Muscle of leg (tissue), 16 donors: ENCODE measurements at places on chromosomes 2 and 18. TPM values are rescaled to one million over a fixed set of nuclear protein-coding genes. Genes with fewer than 3 reads are reported as not detected.

Gene POTEI
- not detected for total RNA-seq

Gene GLI2
- 6.2 TPM for total RNA-seq

Gene TWIST2
- total RNA-seq: 13.6 TPM

Gene ITPRIPL1
- 4.4 TPM for total RNA-seq

Gene PRADC1
- 41.0 TPM for total RNA-seq

Gene E2F6
- total RNA-seq: 15.0 TPM

Gene LIMS4
- total RNA-seq: 3.8 TPM

Gene APCDD1
- 6.3 TPM for total RNA-seq

Gene DTNB
- total RNA-seq: 3.7 TPM

Gene ASXL3
- 8.2 TPM for total RNA-seq

Gene POLE4
- 56.9 TPM for total RNA-seq

Gene FAM136A
- 39.7 TPM for total RNA-seq

Gene FAM110C
- 0.71 TPM for total RNA-seq

DNA sequence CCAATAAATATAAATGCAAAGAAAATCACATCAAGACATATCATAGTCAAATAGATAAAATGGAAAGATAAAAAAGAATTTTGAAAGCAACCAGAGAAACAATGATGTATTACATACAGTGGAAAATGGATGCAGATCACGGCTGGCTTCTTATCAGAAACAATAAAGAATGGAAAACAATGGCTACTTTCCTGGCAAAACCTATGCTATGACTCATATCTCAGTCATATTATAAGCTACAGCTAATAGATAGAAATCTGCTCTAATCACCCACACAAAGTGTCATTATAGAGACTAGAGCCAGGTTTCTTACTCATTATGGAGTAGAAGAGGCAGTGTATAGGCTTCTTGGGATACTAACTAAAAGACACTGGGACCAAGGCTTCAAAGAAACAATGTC lies 93.5 kb upstream of the TACR1 start:
- peak; percentile 45 for DNase-seq
- H3K27me3 ChIP-seq: no peaks in the 10 kb centered on the region
- H3K4me1 ChIP-seq: no peaks in the 10 kb centered on the region
- H3K36me3 ChIP-seq: no peaks in the 10 kb centered on the region
- H3K27ac ChIP-seq: no peak overlapping the region
- no peak overlapping the region for H3K4me3 ChIP-seq

DNA sequence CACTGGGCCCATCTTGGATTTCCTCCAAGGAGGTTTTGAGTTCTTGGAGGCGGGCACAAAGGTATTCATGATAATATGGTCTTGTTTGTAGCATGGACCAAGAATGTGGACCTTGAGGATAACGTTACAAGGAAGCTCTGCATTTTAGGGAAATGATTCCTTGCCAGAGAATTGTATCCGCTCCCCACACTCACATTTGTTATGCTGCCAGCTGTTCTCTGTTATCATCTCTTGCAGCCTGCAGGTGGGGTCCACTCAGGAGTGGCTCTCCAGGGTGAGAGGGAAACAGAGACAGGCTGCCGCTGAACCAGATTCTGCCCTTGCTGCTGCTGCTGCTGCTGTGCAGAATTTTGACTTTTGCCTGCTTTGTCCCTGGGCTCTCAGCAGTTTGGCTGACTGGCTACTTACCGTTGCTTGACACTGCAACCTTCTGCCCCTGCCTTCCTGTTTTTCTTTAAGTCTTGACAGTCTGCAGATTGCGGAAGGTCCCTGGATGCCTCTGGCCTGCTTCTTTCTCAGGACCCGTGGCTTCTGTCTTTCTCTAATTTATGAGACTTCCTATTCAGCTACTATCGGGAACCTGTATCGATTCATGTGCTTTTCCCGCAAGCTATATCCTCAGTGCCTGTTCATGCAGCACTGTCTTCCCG lies 122.3 kb upstream of the DOCK10 start:
- H3K27ac ChIP-seq: no peak overlapping the region
- no peak overlapping the region for H3K4me3 ChIP-seq
- peaks cover 7% of the 10 kb centered on the region for H3K4me1 ChIP-seq
- H3K27me3 ChIP-seq: no peaks in the 10 kb centered on the region

GRCh38 chr2:222903234-222904220 lies 42.7 kb downstream of the ACSL3 start:
- H3K27me3 ChIP-seq: no peaks in the 10 kb centered on the region
- DNase-seq: peak; percentile 61
- H3K4me1 ChIP-seq: no peaks in the 10 kb centered on the region
- peaks cover 11% of the 10 kb centered on the region for H3K36me3 ChIP-seq
- no peak overlapping the region for H3K4me3 ChIP-seq

DNA sequence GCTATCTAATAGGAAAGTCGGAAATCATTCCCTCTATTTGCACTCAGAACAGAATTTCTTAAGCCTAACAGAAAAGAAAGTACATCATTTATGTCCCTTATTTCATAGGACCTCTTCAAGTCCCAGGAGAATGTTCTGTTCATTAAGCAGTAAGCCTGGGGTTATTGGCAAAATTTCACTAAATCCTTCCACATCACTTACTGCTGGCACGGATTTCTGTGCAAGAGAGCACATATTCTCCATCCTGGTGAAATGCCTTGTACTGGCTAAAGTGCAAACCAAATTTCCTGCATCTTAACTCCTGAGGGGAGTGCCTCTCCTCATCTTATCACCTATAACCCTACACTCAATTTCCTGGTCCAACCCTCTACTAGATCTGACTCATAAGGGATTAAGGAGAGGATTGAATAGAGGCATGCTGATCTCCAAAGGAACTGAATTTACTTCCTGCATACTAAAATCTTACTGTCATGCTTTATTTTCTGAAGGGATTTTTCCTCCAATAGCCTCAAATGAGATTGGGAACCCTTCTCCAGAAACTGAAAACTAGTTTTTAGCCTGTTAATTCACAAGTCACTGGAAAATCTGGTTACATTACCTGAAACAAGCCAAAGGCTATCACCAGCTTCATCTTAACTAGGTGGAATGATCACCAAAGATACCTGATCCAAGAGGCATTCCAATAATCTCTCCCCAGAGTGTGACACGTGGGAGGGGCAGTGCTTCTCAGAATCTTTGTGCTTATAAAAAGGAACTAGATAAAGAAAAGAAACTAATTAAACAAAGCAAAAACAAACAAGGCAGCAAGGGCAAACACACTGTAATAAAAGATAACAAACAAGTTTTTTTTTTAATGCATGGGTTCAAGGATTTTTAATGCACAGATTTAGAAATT lies 311.1 kb downstream of the NR4A2 start:
- no peaks in the 10 kb centered on the region for H3K27me3 ChIP-seq
- H3K4me3 ChIP-seq: no peak overlapping the region
- DNase-seq: no peak

DNA sequence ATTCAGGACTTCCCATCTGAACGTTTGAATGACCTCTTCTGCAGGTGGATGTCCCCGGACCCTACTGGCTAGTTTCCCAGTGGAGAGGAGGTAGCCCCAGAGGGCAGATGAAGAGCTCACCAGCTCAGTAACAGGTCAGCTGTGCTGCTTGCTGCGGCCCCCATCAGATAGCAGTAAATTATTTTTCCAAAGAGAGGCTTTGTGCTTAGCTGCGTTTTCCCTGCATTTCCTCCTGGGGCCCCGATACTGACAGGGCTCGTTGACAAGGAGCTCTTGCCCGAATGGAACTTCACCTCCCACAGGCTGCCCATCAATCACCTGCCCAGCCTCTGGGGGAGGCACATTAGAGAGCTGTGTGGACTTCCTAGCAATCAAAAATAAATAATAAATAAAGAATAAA lies 185.8 kb downstream of the DOK6 start:
- DNase-seq: no peak
- H3K4me1 ChIP-seq: peaks cover 6% of the 10 kb centered on the region

- no peak for DNase-seq
- no peak overlapping the region for H3K4me3 ChIP-seq
- H3K4me1 ChIP-seq: no peaks in the 10 kb centered on the region
- H3K36me3 ChIP-seq: no peaks in the 10 kb centered on the region
Measured at GRCh38 chr2:45119038-45119437, 109.8 kb upstream of the SIX2 start.

GRCh38 chr18:48687346-48688042 lies 148.7 kb downstream of the CTIF start:
- no peaks in the 10 kb centered on the region for H3K27me3 ChIP-seq
- no peak for DNase-seq
- H3K36me3 ChIP-seq: peaks cover 11% of the 10 kb centered on the region

DNA sequence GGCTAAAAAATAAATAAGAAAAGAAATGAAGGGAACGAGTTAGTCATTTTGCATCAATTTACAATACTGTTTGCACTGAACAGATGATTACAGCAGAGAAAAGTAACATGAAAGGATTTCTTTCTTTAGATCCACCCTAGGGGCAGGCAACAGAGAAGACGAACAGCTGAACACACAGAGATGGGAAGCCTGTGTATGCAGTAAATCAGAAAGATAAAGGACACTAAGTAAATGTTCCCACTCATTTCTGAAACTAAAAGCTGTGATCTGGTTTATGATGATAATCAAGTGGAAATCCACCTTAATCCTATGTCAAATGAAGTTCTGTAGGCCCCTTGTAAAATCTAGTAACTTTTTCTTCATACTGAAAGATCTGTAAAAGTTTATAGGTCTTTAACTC lies 54.2 kb downstream of the AKAIN1 start:
- H3K4me3 ChIP-seq: no peak overlapping the region
- no peaks in the 10 kb centered on the region for H3K4me1 ChIP-seq
- no peak for DNase-seq
- no peak overlapping the region for H3K27ac ChIP-seq
- H3K27me3 ChIP-seq: no peaks in the 10 kb centered on the region
- no peaks in the 10 kb centered on the region for H3K36me3 ChIP-seq

DNA sequence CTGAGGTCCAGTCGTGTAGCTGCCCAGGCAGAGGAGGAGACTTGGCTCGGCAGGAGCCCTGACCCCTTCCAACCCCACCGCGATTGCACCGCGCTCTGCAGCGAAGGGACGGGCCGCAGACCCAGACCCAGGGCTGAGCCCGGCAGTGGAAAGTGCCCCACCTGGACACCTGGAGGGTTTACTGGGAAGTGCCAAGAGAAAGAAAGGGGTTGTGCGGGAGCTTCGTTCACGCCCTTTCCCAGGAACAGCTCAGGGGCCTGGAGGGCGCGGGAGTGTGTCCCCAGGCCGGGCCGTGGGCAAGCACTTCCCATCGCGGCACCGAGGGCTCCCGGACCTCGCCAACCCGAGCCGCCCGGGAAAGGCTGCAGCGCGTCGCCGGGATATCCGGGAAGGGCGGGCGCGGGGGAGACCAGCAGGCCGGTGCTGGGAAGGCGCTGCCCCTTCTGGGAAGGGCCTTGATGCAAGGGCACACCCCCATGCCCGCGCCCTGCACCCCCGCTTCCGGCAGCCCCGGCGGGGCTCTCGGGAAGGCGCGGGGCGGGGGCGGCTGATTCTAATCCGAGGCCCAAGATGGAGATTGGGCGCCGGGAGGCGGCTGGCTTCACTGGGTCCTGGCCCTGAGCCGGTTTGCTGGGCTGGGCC lies 36.1 kb upstream of the MRPL33 start:
- no peaks in the 10 kb centered on the region for H3K36me3 ChIP-seq
- H3K4me3 ChIP-seq: peak overlapping the region; percentile 47
- H3K27me3 ChIP-seq: peaks cover 2% of the 10 kb centered on the region
- peak; percentile 82 for DNase-seq
- peaks cover 17% of the 10 kb centered on the region for H3K4me1 ChIP-seq
- peak overlapping the region; percentile 50 for H3K27ac ChIP-seq

- H3K4me3 ChIP-seq: no peak overlapping the region
- no peak overlapping the region for H3K27ac ChIP-seq
- H3K36me3 ChIP-seq: no peaks in the 10 kb centered on the region
- peak; percentile 78 for DNase-seq
- H3K4me1 ChIP-seq: peaks cover 69% of the 10 kb centered on the region
Measured at GRCh38 chr2:98912221-98912851, 23.7 kb downstream of the CRACDL start.

- H3K27me3 ChIP-seq: no peaks in the 10 kb centered on the region
- H3K27ac ChIP-seq: no peak overlapping the region
- DNase-seq: no peak
- H3K36me3 ChIP-seq: no peaks in the 10 kb centered on the region
Measured at GRCh38 chr2:144914113-144914512, 394.2 kb upstream of the ZEB2 start.

- peaks cover 9% of the 10 kb centered on the region for H3K4me1 ChIP-seq
- no peak for DNase-seq
- no peaks in the 10 kb centered on the region for H3K27me3 ChIP-seq
- no peaks in the 10 kb centered on the region for H3K36me3 ChIP-seq
- no peak overlapping the region for H3K27ac ChIP-seq
- no peak overlapping the region for H3K4me3 ChIP-seq
Measured at GRCh38 chr2:7094231-7094741, 177.1 kb downstream of the RNF144A start.

GRCh38 chr2:85277416-85278158 lies 50.2 kb downstream of the TGOLN2 start:
- peaks cover 4% of the 10 kb centered on the region for H3K36me3 ChIP-seq
- no peaks in the 10 kb centered on the region for H3K27me3 ChIP-seq
- peak overlapping the region; percentile 92 for H3K27ac ChIP-seq
- H3K4me1 ChIP-seq: peaks cover 70% of the 10 kb centered on the region
- H3K4me3 ChIP-seq: no peak overlapping the region
